ENCODE measurements at places on chromosomes 12 and 14.

DNA sequence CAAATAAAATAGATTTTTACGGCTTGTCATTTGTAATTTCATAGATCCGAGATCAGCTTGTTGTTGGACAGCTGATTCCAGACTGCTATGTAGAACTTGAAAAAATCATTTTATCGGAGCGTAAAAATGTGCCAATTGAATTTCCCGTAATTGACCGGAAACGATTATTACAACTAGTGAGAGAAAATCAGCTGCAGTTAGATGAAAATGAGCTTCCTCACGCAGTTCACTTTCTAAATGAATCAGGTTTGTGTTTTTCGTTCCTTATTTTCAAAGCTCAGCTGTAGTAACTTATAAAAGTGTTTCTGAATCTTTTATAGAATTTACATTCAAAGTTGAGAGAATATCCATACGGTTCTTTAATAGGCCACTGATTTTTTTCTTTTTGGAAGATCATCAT lies 89.1 kb downstream of the LRRK2 start:
- DNase-seq = no peak

DNA sequence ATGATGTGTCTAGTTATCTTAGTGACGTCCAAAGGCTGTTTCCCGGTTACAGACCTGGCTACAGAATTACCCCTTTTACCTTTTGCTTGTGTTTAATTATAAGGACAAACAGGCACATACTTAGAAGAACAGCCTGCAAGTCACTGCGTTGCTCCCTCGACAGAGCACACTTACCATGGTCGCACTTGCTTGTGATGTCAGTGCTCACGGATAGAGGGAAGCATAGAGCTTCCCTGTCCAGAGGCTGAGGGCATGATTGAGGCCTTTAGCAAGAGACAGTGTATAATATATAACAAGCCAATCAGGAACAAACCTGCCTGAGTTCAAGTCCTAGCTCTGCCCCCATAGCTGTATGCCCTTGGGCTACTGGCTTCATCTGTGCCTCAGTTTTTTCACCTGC lies 73.2 kb upstream of the SCN8A start:
- DNase-seq = no peak

DNA sequence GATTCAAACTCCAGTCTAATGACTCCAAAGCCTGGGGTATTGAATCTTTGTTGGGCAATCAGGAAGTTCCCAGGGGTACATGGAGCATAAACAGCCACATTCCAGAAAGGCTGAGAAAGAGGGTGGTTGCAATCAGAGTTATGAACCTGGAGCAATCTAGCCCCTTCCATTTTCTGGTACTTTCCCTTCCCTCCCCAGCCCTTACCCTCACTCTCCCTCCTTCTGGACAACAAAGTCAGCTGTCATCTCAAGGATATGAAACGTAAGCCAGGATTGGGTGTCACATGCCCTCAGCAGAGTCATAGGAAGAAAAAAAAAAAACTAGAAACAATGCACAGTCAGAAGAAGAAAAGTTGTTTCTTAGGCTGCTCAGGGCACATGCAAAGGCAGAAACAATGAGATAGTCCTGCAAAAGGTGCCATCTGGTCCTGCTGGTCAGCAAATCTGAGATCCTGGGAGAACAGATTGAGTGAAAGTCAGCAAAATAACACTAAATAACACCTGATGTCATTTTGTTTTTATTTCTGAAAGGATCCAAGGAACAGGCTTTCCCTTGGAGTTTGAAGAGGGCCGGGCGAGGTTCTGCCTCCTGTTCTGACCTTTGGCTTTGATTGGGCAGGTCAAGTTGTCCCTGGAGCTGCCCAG lies 27.1 kb downstream of the TMEM229B start:
- DNase-seq = no peak

DNA sequence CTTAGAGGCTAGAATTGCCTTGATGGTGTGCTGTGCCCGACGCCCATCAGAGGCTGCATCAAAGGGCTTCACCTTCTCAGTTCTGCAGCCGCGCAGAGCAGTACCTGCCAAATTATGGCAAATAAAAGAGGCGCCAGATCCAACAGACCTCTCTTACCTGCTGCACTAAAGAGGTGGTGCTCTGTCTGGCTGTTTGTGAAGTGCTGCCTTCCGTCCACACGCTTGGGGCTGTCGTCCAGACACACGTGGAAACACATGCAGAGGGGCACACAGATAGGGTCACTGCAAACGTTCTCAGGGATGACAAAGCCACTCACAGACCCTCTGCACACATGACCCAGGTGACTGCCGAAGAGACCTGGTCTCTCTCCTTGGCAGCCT lies 617.5 kb downstream of the VRK1 start:
- no peak for DNase-seq

- DNase-seq = no peak
These were observed 1.8 kb downstream of the OTOGL start for GRCh38 chr12:80101126-80101525.

GRCh38 chr12:51832354-51833107 lies 16.0 kb downstream of the FIGNL2 start:
- DNase-seq = no peak

- peak; percentile 69 for DNase-seq
These were observed 2.6 kb upstream of the SOCS2 start for GRCh38 chr12:93569656-93570551.

Measured in activated T-helper 9 cell treated with anti-CD3 and anti-CD28 coated beads, Interleukin-2, amount 50 U/mL, for 16 hours (primary cell).